ENCODE measurements at places on chromosomes 7 and 10. TPM values are rescaled to one million over a fixed set of nuclear protein-coding genes. Genes with fewer than 3 reads are reported as not detected.

Gene TMEM236
- not detected for total RNA-seq

Gene TFEC
- total RNA-seq: not detected

Gene STOX1
- total RNA-seq: 0.69 TPM

Gene C10orf88
- 1.8 TPM for total RNA-seq

Gene ZMIZ1
- 27.5 TPM for total RNA-seq

Gene ADIRF
- total RNA-seq: 3.1 TPM

Gene GPC2
- total RNA-seq: 1.7 TPM

Gene PRPS1L1
- total RNA-seq: not detected

Gene PNLIPRP1
- not detected for total RNA-seq

Gene TLX1
- not detected for total RNA-seq

Gene ZNF736
- 0.46 TPM for total RNA-seq

Gene FGFR2
- total RNA-seq: 29.2 TPM

Gene OR2A1
- total RNA-seq: not detected

Data from HT-29 (cell line).